ENCODE measurements at places on chromosomes 11 and 22. TPM values are rescaled to one million over a fixed set of nuclear protein-coding genes. Genes with fewer than 3 reads are reported as not detected.

DNA sequence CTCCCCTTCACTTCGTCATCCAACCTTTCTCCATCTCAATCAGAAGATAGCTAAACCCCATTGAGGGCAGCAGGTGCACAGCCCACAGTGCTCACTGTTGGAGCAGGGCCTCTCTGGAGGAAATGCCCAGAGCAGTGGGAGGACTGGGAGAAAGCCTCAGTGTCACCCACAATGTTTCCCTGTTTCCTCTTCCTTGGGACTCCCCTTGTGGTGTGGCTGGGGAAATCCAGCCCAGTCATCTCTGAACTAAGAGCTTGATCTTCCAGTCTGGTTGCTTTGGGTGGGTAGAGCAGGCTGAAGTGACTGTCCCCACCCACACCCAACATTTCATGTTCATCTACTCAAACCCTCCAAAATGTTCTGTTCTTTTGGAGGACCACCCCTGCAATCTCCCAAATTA lies 29.8 kb upstream of the EED start:
- no peak for DNase-seq

DNA sequence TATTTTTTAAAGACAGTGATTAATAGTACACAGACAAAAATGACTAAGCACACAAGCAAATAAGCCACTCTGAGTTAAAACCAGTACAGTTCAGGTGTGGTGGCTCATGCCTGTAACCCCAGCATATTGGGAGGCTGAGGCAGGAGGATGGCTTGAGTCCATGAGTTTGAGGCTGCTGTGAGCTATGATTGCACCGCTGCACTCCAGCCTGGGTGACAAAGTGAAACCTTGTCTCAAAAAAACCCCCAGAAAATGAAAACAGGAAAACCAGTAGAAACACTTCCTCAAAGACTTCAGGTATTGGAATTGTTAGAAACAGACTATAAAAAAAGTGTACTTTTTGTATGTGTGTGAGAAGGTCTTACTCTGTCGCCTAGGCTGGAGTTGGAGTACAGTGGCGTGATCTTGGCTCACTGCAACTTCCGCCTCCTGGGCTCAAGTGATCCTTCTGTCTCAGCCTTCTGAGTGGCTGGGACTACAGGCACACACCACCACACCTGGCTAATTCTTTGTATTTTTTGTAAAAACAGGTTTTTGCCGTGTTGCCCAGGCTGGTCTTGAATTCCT lies 33.0 kb downstream of the PPP6R2 start:
- no peak for DNase-seq

- DNase-seq = no peak
Measured at GRCh38 chr11:122141725-122142124, 25.7 kb upstream of the BLID start.

- DNase-seq = no peak
Measured at GRCh38 chr11:114293201-114293711, 2.9 kb upstream of the NNMT start.

DNA sequence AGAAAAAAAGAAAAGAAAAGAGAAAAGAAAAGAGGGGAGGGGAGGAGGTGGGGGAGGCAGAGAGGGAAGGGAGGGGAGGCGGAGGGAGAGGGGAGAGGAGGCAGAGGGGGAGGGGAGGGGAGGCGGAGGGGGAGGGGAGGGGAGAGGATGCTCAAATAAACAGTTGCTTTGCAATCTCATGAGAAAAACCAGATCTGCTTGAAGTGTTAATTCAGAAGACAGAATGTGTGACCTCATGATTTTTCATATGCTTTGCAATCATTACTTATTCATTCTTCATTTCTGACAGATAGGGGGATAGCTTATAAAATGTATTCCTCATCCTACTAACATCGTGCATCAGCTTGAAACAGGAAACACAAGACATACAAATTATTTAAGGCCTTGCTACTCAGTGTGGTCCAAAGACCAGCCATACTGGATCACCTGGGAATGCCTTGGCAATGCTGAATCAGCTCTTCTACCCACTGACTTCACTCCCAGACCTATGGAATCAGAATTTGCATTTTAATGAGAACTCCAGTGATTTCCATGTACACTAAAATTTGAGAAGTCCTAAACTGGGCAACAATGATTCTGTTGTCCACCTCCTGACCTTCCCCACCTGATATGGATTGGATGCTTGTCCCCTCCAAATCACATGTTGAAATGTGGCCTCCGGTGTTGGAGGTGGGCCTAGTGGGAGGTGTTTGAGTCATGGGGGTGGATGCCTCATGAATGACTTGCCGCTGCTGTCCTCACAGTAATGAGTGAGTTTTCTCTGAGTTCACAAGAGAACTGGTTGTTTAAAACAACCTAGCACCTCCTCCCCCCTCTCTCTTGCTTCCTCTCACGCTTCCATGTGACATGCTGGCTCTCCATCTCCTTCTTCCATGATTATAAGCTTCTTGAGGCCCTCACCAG lies 69.2 kb downstream of the CCDC34 start:
- DNase-seq = no peak

GRCh38 chr11:34790620-34791019 lies 125.6 kb downstream of the APIP start:
- DNase-seq = no peak

DNA sequence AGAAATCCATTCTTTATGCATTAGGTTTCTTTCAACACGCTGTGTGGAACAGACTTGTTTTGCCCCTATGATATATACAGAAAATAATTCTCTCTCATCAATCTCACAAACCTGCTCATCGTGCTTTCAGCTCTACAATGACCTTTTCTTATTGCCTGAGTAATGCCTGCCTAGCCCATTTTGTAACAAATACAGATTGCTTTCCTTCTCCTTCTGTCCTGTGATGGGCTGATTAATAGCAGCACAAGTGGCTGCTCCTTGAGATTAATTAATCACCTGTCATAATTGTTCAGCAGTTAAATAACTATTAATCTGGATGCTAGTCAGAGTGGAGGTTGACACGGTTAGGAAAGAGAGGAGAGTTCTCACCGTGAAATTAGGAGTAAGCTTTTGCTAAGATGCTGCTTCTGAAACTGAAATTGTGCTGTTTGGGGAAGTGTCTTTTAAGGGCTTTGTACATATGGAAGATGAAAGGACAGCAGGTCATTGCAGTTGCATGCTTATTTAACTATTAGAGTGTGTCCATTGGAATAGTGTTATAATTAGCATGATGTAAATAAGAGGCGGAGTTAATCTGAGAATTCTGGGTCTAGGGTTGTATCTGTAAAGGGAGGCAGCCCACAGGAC lies 1430.5 kb downstream of the FAM181B start:
- no peak for DNase-seq

DNA sequence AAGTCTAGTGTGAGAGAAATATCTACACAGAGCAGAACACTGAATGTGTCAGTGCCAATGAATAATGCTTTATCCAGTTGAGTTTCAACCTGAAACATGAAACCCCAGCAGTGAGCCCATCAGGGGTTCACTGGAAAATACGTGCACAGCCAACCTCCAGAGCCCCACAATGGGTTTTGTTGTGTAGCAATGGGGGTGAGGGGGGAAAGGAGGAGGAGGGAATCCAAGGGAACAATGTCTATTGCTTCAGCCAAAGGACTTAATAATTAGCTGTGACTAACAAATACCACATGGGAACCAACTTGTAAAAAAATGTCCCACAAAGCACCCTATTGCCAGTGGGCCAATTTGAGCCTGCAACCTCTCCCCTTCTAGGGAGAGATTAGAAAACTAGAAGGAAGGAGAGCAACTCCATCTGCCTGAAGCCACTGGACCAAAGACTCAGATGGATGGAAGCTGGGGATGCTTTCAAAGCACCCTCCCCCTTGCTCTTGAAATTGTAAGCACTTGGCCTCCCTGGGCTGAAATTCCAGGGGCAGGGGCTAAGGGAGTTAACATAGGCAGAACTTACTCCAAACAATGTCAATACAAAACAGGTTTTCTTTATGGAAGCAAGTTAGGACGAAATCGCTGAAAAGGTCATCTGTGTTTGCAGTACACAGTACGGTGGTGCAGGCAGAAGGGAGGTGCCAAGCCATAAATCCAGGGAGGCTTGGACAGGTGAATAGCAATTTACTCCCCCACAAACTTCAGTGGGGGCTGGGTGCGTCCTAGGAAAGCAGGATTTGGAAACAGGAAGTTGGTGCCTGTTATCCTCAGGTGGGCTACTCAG lies 99.8 kb downstream of the ARL14EP start:
- DNase-seq = no peak

GRCh38 chr11:62911137-62912130 lies 9.7 kb downstream of the CHRM1 start:
- DNase-seq = no peak

DNA sequence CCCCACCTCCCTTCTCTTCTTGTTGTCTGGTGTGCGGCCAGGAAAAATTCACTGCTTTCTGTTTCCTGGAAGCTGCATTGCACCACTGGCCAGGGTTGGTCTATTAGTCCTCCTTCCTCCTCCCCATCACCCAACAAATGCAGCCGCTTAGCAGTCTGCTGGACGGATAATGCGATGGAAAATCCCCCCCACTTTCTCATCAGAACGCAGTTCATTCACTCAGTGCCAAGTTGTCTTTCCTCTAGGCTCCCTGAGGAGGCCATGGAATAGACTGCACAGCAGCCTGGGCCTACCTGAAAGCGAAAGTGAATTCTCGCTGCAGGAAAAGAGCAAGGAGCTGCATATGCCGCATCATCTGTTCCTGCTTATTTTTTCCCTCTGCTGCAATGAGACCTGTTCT lies 513.6 kb downstream of the METTL15 start:
- no peak for DNase-seq

OR6A2 gene
- total RNA-seq = 0.35 TPM

DLG2 gene
- 2.8 TPM for total RNA-seq

C1QTNF5 gene
- 52.9 TPM for total RNA-seq

CASP1 gene
- 25.0 TPM for total RNA-seq

OR52N4 gene
- not detected for total RNA-seq

Measured in mesenteric fat pad (tissue), 1 donor.